ENCODE measurements at places on chromosomes 1 and 21.
A peak's percentile ranks its signal among the peaks of the same experiment; 100 is the strongest.

- no peak for DNase-seq
Observed at GRCh38 chr1:46642115-46642680, 25.6 kb upstream of the MOB3C start.

DNA sequence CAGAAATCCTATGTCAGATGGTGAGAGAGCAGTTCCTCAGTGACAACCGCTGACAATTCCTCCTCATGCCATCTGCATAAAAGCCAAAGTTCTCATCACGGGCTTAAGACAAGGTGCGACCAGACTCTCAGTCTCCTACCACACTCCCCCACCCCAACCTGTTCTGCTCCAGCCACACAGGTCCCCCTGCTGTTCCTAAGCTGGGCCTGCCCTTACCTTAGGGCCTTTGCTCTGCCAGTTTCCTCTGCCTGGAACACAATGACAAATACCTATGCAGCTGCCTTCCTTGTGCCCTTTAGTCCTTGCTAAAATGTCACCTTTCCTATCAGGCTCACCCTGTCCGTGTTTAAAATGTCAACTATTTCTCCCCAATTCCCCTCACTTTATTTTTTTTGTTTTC, 382.2 kb downstream of the NTNG1 start:
- DNase-seq: no peak

- DNase-seq: no peak
Observed at GRCh38 chr1:229665912-229666558, 40.0 kb downstream of the URB2 start.

DNA sequence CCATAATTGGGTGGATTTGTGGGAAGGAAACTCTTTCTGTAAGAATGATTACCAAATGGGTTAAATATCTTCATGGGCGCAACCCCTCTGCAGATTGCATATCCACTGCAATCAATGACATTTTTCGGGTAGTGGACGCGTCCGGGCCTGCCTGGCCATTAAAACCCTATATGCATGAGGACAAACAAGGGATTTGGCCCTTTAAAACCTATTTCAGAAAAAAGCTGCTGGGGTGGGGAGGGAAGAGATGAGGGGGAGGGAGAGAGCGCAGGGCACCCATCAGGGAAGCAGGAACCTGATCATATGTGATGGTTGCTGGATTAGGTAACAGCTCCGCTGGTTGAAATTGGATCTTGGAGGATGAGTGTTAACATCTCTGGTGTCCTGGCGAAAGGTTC, 228.8 kb downstream of the PBX1 start:
- peak; percentile 71 for DNase-seq

GRCh38 chr1:92817137-92817697, 14.6 kb upstream of the RPL5 start:
- DNase-seq: no peak

DNA sequence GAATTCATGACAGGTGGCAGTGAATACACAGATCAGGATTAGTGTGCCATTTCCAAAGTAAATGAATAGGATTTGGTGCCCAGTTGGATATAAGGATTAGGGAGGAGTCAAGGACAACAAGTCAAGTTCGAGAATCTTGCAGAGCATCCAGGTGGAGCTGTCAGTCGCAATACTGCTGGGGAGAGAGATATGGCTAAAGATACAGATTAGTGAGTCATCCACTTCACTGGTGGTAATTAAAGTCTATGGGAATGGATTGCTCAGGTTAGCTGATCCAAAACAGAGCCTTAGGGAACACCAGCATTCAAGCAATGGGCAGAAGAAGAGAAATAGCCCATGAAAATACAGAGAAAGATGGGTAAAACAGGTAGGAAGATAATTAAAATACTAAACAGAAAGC, 26.8 kb downstream of the BCAS2 start:
- no peak for DNase-seq

DNA sequence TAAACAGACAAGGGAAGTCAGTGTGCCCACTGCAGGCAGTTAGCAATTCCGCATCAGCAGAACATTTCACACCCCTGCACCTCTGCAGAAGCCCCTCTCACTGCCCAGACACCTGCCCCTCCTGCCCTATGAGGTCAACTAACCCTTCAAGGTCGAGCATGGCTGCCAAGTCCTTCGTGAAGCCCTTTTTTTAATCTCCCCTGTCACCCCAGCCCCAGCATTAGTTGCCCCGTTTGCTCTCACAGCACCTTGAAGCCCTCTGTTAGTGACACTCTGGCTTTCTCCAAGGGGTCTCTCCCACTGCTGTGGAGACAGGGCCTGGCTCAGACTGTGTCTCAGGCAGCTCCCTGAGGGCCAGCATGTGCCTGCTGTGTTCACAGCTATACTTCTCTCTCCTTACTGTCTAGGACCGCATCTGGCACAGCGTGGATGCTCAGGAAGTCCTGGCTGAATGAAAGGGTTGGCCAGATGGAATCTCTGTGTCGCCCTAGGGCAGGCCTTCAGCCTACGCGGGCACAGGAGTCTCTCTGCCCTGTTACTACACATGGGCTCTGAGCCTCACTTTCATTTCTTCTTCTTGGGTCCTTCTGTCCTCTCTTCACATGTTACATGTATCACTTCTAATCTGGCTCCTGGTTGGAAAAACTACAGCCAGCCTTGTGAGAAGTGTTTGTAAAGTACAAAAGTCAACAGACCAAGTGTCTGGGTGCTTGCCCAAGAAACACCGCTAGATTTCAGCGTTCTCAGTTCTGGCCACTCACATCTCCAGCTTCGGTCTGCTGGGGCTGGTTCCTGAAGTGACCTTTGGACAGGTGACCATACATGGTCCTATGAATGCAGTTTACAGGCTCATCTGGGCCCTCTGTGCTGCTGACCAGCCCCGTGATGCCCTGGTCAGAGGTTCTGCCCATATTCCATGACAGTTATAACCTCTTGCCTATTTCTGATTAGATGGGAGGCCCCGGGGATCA, 19.7 kb downstream of the SLC2A1 start:
- DNase-seq: no peak

- no peak for DNase-seq
Observed at GRCh38 chr1:52542085-52542688, 10.7 kb downstream of the TUT4 start.

GRCh38 chr1:31488528-31488927, 75.5 kb downstream of the SERINC2 start:
- DNase-seq: no peak

DNA sequence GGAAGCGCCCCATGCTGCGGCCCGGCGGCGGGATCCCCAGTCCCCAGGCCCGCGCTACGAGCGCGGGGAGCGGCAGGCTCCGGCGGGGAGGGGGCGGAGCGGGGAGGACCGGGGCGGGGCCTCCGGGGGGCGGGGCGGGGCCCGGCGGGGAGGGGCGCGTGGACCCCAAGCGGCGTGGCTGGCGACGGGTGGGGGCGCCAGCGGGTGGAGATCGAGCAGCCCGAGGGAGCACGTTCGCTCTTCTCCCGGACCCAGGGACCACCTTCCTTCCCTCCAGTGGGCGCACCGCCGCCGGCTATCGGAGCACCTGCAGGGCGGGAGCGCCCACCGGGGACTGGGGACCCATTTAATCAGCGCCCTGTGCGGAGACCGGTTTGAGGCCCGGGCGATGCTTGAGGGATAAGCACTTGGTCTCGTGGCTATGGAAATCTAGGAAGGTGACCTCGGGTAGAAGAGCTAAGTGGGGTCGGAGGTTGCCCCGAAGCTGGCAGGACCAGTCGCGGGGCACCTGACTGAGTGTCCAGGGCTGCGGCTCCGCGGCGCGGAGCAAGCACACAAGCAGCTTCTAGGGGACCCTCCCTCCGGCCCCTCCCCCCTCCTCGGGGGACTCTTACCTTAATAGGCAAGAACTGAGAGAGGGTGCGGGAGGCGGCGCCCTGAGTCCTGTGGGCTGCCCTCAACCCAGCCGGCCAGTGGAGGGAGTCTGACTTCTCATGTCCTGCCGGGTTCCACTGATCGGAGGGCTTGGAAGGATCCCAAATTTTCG, at the start of gene TSPAN2:
Gene TSPAN2, minus strand, starts transcription at position 84 of the 766 bp plus-strand sequence. Its CDS starts 71 bp downstream, at position 13.
- peak; percentile 22 for DNase-seq

GRCh38 chr1:91120421-91120820, 98.6 kb upstream of the ZNF644 start:
- no peak for DNase-seq

GRCh38 chr1:183884526-183884925, 79.6 kb downstream of the RGL1 start:
- DNase-seq: no peak

DNA sequence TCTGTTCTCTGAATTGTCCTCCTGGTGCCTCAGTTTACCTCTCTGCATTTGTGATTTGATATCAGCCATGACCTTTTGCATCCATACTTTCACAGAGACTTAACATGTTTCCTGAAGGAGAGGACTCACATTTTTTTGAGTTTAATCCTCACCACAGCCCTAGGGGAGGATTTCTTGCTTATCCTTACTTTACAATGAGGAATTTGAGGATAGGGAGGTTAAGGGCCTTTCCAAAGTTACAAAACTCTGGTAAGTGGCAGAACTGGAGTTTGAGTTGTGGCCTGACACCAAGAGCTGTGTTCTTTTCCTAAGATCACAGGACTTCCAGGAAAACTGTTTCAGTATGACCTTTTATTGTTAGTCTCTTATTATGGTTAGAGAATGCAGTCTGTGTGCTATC, 34.2 kb downstream of the TNFRSF8 start:
- DNase-seq: no peak

DNA sequence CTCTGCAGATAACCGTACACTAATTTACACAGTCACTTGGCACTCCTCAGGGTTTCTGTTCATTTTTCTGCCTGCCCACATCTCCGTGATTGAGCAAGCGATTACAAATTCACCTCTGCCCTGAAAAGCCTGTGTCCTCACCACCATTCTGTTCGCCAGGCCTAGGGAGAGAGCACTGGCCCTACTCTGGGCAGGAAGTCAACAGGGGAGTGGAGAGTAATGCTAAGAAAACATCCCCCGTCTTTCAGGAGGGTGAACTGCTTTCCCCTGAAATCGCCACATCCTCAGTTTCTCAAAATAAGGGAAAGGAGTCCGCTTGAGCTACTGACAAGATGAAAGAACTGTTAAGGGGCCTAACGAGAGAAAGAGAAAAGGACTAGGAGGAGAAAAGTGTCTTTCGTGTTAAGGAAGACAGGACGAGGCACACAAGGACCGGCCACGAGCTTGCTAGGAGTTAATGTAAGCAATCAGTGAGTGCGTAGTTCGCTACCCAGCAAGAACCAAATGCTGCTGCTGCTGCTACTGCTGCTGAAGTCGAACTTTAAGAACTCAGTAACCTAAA, 632 bp downstream of the PEX19 start:
- no peak for DNase-seq

DNA sequence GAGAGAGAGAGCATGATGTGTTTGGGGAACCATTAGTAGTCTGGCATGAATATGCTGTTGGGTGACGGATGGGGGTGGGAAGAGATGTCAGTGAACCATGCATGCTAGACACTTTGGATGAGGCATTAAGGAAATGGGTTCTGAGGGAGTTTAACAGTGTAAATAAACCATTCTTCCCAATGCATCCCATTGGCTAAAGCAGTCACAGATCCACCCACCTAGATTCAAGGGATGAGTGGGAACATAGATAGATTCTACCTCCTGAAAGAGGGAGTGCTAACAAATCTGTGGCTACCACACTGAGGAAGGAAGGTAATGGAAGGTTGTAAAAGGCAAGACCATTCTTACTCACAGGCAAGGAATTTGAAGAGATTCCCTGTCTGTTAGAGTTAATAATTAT, 129.8 kb upstream of the CACNA1E start:
- no peak for DNase-seq

DNA sequence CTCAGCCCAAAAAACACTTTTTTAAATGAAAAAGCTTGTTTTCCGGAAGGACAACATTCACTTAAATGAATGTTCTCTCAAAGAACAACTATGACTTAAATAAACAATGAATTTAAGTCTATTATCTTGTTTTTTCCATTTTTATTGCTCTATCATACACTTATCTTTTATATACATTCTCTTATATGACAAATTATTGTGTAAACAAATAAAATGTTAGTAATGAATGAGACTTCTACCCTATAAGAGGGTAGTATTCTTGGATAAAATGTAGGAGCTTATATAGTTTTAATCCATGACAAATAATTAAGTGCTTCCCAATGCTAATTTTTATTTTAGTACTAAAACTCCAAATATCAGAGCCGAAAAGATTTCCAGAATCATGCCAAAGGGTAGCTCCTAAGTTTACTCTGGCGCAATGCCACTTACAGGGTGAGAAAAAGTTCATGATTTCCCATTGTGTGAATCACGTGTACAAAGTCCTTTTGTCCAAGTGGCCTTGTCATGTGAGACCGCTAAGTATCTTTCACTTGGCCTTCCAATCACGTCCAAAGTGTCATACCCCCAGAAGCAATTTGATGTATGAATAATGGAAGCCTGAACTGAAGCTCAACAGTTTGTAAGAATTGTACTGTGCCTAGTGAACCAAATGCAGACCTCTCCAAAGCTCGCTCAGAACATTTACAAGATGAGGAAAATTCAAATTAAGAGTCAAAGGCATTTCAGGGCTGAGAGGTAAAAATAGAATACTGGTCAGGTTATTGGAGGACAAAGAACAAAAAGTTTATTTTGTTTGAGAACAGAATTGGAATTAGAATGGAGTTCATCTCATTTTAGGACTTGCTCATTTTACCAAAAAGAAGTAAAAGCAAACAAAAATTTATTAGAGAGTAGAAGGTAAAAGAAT, 56.6 kb upstream of the C1orf21 start:
- DNase-seq: no peak

DNA sequence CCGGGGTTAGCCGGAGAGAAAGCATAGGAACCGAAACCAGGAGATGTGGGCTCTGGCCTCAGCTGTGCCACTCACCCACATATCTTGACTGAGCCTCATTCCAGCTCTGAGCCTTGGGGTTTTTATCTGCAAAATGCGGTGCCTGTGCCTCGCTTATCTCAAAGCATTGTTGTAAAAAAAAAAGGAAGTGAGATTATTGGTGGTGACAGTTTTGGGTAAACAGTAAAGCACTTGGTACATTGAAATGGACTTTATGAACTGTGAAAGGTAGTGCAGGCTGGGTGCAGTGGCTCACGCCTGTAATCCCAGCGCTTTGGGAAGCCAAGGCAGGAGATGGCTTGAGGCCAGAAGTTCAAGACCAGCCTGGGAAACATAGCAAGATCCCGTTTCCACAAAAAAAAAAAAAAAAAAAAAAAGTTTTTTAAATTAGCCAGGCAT, 3.8 kb downstream of the PTAFR start:
- no peak for DNase-seq

DNA sequence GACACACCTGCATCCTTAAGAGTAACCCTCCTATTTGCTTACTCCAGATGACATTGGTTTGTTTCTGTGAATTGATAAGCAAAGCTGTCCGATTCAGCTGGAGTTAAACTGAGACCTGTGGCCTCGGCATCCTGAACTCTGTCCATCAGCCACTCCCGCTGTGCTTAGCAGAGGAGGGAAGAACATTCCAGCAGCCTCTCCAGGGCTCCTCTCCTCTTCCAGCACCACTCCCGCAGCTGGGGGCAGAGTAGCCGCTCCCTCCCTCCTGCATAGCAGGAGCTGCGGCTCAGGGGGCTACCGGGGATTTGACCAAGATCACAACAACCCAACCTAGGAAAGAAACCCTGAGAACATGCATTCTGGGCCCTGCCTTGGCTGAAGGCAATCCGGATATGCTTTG, 8.8 kb downstream of the LRRC38 start:
- DNase-seq: no peak

- peak; percentile 70 for DNase-seq
Observed at GRCh38 chr1:3219005-3219790, 150.2 kb downstream of the PRDM16 start.

Data from DMS79 (cell line).